ENCODE measurements at places on chromosomes 2 and 18.

- DNase-seq = no peak
Measured at GRCh38 chr2:118177318-118177717, 89.0 kb downstream of the INSIG2 start.

DNA sequence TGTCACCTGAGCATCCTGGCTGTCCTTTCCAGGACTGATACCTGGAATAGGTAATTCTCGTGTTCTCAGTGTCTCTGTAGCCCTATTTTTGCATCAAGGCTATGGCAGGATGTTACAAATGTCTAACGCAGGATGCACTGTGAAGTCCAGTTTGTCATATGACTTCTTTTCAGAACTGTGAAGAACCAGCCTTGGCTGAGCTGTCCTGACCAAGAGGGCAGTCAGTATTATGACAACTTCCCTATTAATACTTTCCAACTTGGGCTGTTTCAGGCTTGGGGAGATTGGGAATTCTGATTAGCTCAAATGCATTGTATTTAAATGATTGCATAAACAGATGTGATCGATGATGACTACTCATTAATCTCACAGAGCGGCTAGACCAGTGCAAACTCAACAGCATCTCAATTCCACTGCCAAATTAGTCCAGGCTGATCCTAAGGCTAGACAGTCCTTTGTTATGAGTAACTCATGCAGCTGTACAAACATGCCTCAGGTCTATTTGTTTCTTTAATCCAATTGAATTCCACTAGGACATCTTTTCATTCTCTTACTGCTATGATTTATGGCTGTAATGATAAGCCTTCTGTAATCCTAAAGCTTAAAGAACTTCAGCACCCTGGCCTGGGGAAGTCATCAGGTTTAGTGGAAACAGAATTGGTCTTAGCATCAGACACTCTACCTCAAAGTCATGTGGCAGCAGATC is 331.6 kb downstream of the KCNS3 start:
- DNase-seq = no peak

DNA sequence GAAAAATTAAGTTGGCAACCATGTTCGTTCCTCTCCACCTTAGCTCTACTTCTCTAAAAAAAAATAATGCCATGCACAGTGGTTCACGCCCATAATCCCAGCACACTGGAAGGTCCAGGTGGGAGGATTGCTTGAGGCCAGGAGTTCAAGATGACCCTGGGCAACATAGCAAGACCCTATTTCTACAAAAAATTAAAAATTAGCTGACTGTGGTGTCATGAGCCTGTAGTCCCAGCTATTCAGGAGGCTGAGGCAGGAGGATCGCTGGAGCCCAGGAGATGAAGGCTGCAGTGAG is 40.1 kb upstream of the NPAS2 start:
- no peak for DNase-seq

DNA sequence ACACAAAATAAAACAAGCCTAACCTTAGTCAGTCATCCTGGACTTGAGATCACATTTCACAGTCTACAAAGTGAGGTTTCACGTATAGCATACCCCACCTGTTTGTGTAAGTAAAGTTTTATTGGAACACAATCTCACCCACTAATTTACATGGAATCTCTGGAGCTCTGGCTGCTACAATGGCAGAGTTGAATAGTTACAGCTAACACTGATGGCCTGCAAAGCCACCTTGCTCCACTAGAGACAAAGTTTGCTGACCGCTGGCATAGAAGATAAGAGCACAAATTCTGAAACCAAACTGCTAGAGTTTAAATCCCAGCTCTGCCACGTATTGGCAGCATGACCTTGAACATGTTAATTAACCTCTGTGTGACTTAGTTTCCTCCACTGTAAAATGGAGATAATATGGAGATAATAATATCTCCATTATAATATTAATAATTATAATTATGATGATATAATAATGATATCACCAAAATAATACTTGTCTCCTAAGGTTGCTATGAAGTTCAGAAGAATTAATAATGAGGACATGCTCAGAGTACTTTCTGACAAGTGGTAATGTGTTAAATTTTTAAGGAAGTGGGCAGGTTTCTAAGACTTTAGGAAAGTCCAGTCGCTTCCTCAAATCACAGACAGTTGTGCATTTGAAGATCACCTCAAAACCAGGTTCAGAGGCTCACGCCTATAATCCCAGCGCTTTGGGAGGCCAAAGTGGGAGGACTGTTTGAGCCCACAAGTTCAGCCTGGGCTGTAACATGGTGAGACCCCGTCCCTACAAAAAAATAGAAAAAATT is 204.6 kb downstream of the SH3RF3 start:
- no peak for DNase-seq

DNA sequence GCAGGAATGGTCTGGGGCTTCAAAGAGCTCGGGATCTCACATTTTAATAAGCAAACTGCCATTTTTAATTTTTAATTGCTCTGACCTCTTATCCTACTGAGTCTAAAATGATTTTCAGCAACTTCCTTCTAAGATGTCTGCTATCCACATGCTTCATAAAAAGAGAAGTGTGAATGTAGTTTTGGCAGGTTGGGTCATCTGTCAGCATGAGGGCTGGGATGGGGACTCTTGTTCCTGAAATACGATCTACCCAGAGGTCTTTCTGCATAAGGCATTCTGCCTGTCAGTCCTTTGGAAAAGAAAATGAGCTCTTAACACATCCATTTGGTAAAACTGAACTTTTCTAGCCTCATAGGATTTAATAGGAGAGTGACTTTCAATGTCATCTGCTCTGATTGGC is 252.8 kb upstream of the APCDD1 start:
- DNase-seq = no peak

- no peak for DNase-seq
Measured at GRCh38 chr2:208906330-208906729, 499.7 kb downstream of the PTH2R start.

DNA sequence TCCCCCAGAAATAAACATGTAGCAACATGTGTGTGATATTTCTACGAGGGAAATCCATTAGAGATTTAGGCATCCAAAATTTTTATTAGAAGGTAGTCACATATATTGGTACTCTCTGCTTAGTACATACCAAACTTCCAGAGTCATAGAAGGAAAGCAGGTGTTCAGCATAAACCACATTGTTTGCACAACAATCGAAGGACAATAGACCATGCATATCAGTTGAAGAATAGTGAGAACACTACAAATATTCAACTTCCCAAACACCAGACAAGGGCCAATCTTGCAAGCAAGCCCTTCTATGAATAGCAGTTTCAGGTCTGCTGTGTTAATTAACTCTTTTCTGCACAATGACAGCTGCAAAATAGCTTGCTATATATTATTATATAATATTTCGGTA is 702.2 kb downstream of the ERBB4 start:
- DNase-seq = no peak

- no peak for DNase-seq
Measured at GRCh38 chr2:5502385-5502784, 189.8 kb upstream of the SOX11 start.

- no peak for DNase-seq
Measured at GRCh38 chr18:48061781-48062570, 131.5 kb upstream of the SMAD2 start.

- no peak for DNase-seq
Measured at GRCh38 chr2:8328217-8328616, 353.6 kb upstream of the ID2 start.

DNA sequence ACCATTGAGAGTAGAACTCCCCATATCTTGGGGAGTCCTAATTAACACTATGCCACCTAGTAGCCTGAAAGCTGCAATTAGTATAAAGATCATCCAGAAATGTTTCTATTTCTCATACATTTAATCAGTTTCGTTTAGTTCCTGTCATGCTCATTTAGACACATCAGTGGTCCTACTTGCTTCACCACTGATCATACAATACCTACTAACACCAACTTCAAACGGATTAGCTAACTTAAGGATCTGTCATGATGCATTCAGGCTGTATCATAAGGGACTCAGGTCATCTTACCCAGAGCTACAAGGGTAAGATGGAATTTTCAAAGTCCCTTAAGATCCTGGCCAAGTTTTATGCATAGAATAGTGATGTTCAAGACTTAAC is 6.8 kb downstream of the SRSF7 start:
- DNase-seq = no peak

All from stimulated activated CD8-positive, alpha-beta memory T cell treated with anti-CD3 and anti-CD28 coated beads, Interleukin-2, amount 100 ng/mL, for 1 hour (primary cell).